ENCODE measurements at places on chromosomes 11 and 22.
A peak's percentile ranks its signal among the peaks of the same experiment; 100 is the strongest.

- DNase-seq = no peak
Observed at GRCh38 chr11:76436020-76436419, 8.8 kb upstream of the EMSY start.

GRCh38 chr11:15969701-15970329, 386.5 kb downstream of the SOX6 start:
- no peak for DNase-seq

DNA sequence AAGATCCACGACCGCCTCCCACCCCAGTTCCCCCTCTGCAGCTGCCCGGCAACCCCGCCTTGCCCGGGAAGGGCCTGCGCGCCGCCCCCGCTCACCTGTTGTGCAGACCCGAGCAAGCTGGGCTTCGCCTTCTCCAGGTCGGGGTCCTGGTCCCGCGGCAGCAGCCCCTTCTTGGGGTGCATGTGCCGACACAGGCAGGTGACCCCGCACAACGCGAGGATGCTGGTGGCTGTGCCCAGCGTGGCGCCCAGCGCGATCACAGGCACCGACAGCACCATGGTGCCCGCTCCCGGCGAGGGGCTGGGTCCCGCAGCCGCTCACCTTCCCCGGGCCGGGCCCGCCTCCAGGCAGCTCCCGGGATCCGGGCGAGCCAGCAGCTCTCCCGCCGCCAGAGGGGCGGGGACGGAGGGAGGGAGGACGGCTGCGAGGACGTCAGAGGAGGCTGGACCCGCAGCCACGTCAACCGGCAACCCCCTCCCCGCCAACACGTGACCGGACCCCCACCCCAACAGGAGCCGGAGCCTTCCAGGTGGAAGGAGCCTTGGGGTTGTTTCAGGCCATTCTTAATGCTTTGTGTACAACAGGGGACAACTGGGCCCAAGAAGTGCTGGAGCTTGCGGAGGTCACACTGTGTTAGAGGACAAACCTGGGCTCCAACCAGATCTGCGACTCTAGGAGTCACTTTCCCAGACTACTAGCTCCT, at the start of gene SYT13:
TSS of gene SYT13 (minus strand) at position 412 of the 703 bp plus-strand sequence. CDS start at position 278, 134 bp downstream.
- peak; percentile 83 for DNase-seq

GRCh38 chr11:118918128-118918685, 7.5 kb downstream of the BCL9L start:
- DNase-seq = no peak
